ENCODE measurements at places on chromosomes 3 and 15.

DNA sequence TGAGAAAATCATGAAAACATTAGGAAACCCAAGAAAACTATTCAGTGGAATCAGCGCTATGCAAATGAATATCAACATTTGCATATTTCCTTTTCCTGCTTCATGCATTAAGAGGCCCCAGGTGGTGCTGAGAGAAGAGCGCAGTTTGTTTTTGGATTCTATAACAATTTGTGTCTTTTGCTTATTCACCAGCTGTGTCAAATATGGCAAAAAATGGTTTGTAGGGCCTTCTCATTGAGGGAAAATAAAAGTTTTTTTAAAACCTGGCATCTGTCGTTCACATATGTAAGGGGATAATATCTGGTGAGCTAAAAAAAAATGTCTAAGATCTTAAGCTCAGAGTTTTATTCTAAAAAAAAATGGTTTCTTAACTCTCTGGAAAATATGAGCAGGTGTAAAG, 122.5 kb upstream of the ROBO2 start:
- DNase-seq = no peak

DNA sequence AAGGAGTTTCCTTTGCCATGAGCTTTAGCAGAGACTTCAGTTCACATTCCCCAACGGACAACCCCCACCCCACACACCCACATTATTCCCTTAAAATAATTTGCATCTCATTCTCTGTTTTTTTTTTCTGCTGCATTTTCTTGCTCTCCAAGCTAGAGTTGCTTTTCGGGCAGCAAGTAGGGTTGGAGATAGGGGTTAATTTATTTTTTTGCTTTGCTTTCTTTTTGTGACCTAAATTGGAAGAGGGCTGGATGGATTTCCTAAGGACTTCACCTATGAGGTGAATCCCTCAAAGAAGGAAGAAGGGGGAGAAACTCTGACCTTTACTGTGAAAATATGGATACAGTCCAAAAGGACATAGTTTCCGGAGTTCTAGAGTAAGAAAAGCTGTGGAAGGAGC, 6.6 kb downstream of the SOX2 start:
- no peak for DNase-seq

GRCh38 chr3:71616571-71617021, 33.1 kb upstream of the FOXP1 start:
- no peak for DNase-seq

DNA sequence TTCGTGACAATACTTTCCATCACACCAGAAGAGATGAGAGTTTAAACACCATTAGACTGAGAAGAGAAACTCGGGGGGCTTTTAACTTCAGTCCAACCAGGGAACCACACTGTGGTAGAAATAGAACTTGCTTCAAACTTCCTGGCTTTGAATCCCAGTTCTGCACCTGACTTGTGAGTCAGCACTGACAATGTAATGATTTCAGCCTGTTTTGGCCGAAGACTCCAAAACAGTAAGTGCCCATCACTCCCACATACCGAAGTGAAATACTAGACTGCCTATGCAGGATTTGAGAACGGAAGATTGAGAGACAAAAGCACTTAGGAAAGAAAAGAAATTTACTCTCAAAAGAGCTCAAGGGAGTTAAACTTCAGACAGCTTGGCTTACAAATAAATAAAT, 27.0 kb downstream of the C2CD4B start:
- DNase-seq = peak; percentile 78

DNA sequence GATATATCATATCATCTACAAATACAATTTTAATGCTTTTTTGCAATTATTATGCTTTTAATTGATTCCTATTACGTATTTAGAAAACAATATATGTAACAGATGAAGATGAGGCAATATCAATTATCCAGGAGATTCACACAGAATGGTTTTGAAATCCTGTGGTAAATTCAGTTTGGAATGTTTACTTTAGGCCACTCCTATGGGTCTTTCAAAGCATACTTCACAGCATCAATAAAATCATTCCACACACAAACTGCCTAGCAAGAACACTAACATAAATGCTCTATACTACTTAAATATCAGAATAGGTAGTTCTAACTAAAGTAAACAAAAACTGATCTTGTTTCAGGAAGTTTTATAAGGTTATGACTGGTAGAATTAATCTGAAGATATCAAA, 90.5 kb downstream of the FAM227B start:
- no peak for DNase-seq

DNA sequence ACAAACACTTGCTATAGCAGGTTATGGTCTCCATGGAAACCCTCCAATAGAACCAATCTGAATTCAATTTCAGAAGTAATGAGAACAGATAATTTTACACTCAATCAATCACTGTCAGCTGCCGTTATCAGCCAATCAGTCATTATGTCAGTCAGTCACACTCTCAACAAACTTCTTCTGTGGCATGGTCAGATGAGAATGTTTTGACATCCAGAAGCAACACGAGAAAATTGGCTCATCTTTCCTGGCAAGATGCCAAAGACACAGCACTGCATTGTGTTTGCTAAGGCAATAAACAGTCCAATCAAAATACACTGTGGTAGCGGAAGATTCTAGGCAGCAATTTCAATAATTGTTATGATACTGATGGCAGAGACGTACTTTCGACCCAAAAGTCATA, 190.7 kb downstream of the RORA start:
- DNase-seq = no peak

- no peak for DNase-seq
Measured at GRCh38 chr15:26091184-26091583, 228.1 kb upstream of the ATP10A start.

- no peak for DNase-seq
Measured at GRCh38 chr3:51604212-51604611, 65.7 kb downstream of the RAD54L2 start.

DNA sequence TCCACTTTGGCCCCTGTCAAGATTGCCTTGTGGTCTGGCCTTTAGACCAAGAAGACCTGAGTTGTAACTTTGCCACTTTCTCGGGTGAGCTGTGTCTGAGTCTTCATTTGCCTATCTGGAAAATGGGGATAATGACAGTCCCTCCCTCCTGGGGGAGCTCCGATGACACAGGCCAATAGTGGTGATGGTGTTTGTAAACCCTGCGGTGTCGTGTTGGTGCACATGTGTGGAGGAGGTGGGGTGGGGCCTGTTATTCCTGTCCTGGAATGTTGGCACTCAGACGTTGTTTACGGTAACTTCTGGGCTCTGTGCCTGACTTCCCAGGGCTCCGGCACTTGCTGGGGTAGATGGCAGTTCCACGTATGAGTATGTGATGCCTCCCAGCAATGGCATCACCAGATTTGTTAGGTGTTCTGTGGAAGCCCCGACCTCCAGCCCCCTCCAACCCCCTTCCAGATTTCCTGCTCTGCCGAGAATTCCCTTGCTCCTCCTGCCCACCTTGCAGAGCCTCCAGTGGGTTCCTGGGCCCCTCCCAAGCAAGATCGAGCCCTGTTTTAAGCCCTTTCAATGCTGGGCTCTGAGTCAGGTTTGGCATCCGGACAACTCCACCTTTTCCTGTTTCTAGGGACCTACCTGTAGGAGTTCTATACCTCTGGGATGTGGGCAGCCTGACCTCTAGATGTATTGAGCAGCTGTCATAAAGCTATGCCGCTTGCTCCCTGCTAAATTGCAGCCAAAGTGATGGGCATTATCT, 31.4 kb downstream of the HRH1 start:
- peak; percentile 50 for DNase-seq

- no peak for DNase-seq
Measured at GRCh38 chr15:99731336-99732123, 1.7 kb downstream of the LYSMD4 start.

DNA sequence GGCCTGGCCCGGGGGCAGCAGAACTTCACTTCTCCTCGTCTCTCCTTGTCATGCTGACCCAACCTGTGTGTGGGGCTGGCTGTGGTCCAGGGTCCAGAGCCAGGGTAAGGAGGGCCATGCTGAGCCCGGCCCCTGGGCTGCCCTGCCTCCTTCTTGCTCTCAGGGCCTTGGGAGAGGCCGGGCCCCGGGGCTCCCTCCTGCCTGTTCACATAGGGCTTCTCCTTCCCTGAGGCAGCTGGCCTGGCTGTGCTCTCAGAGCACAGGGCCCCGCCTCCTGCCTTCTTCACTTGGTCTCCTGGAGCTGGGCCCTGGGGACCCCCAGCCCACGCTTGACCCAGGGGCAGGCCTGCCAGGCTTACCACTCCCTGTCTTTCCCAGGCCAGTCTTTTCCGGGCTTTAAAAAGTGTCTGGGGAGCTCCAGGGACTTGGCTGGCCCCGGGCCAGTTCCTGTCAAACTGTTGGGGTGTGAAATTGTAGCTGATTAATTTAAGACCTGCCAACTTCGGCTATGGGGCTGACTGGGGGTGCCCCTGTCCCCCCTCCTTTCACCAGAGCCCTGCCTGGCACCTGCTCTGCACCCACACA, 11.8 kb downstream of the PLXNA1 start:
- DNase-seq = no peak

- DNase-seq = no peak
Measured at GRCh38 chr3:151467069-151467468, 6.2 kb upstream of the IGSF10 start.

DNA sequence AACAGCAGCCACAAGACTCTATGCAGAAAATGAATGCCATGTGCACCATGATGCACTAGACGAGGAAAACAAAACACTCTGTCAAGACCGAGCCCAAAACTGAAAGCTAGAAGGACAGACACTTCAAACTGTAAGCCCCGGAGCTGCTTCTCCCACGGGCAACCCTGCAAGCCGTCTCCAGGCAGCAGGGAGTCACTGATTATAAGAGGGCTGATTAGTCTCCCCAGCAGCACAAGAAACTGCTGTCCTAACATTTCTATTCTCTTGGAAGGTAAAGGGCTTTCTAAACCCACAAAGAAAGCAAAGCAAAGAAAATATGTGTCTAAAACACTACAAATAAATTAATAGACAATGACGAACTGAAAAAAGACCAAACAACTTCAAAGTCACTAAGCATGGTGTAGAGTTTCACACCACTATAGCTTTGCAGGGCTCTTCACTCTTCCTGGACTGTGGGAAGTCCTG, 15.5 kb downstream of the TBC1D2B start:
- peak; percentile 23 for DNase-seq

DNA sequence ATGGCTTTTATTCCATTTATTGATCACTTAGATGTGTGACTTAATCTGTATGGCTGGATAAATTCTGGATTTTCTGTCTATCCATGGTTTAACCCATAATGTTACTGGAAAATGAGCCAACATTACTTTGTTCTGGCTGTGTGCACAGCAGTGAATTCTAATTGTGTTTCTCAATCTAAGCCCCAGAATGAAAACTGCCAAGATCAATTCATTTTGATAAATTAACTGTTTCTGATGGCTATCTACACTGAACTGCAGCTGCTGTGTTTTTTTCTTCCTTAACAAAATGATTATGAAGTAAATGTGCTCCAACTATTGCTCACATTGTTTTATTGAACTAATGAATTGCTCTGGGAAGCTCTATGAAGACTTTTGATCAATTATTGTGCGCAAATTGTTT, 35.7 kb upstream of the CPB1 start:
- DNase-seq = no peak

DNA sequence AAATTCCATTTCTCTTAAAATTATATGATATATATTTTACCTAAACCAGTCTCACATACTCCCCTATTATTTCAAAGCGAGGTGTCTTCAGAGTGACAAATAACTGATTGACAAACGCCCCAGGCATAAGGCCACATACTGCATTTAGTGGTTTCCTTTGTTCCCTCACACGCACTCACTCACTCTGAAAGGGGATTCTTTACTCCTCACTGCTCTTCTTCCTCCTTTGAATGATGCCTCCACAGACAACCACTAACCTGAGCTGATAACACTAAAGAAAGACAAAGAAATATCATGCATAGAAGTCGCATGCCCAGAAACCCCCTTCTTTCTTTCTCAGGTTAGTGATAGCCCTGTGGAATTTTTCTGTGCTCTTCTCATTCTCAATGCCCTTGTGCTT, 24.1 kb upstream of the BBX start:
- no peak for DNase-seq

DNA sequence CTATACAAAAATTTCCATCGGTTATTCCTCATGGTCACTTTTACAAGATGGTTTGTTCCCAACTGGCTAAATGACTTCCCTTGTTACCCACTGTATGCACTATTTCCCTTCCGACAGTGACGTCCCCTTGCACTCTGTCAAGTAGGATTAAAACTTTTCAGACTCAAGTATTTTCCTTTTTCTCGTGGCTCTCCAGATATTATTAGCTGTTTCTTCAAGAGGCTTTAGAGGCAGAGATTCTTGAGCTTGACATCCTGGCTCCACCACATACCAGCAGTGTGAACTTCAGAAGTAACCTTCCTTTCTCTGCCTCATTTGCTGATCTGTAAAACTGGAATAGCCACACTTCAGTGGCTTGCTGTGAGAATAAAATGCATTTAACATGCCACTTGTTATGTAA, 14.0 kb downstream of the CSNK1G1 start:
- no peak for DNase-seq

GRCh38 chr3:53858096-53858741, 11.9 kb downstream of the IL17RB start:
- DNase-seq = no peak

DNA sequence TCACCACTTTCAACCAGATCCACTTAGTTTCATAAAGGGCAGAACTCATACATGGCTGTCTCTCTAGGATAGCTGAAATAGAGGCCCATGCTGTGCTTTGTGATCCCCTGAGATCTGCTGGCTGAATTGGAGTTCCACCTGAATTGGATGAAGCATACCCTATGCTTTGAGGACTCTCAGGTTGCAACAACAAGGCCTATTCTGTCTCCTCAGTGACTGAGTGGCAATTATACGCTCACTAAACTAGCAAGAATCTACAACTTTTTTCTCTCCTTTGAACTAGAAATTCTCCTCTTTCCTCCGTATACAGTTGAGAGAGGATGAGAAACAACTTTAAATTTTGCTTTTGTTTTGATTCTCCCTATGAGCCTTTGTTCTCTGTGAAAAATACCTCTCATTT, 348.7 kb downstream of the LSAMP start:
- no peak for DNase-seq

- DNase-seq = peak; percentile 26
Measured at GRCh38 chr3:168511428-168512014, 415.8 kb upstream of the GOLIM4 start.

GRCh38 chr15:93035092-93035915, 53.7 kb downstream of the RGMA start:
- DNase-seq = no peak

- no peak for DNase-seq
Measured at GRCh38 chr15:73072894-73073293, 20.6 kb downstream of the NEO1 start.

DNA sequence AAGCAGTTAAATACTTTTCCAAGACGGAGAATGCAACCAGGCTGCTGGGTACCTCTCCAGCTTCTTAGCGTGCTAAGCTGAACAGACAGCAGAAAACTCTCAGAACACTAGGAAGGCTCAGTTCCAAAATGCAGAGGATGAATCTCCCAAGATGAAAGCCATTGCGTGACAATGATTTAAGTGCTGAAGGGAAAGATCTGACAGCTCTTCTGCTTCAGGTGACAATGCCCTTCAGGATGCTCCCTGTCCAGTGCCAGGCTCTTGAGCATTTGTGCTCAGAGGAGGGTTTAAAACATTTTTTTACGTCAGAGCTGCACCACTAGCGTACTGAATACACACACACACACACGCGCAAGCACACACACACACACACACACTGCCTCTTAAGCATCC, 26.3 kb downstream of the ARHGEF3 start:
- no peak for DNase-seq

Data from kidney glomerular epithelial cell (primary cell).